Ammon's horn (tissue), 1 donor: ENCODE measurements at places on chromosomes 12 and 14.
A peak's percentile ranks its signal among the peaks of the same experiment; 100 is the strongest.

DNA sequence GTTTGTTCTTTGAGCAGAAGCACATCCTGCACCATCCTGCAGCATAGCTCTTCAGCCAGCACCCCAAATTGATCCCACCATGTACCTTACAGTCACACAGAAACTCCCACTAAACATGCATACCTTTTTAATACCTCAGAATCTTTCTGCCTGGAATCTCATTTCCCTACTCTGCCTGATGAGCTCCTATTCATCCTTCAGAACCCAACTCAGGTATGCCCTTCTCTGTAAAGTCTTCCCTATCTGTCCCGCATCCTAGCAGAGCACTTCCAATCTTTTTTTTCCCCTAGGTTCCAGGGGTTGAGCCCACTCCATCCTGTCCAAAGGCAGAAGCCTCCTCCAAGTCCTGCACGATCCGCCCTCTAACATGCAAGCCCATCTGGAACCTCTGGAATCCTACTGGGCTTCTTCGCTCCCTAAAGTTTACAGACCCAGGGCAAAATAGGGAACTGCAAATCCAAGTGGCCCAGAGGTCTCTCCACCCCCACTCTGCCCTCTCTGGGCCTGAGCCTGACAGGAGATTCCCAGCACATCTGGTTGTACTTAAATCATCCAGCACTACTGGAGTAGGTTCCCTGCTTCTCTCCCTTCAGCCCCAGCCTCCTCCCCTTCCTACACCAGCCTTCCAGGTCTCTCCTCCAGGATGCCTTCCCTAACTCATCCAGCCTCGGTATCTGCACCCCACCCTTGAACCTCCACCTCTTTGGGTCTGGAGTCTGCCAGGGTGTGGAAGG is 4.1 kb upstream of the FIGNL2 start:
- DNase-seq, result no peak

DNA sequence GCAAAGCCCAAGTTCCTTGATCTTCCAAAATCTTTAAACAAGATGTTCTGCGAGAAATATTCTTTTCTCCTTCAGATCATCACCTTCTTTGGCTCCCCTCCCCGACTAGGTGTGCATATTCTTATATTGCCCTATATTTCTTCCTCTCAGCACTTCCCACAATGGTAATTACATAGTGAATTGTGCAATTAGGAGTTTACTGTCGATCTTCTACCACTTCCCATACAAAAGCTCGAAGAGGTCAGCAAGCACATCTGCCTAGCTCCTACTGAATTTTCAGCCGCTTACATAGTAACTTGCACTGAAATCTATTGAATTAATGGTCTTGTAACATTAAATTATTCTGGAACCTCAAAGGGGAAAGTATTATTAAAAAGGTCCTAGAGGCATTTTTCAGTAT is 16.7 kb downstream of the OSBPL8 start:
- DNase-seq, result no peak

DNA sequence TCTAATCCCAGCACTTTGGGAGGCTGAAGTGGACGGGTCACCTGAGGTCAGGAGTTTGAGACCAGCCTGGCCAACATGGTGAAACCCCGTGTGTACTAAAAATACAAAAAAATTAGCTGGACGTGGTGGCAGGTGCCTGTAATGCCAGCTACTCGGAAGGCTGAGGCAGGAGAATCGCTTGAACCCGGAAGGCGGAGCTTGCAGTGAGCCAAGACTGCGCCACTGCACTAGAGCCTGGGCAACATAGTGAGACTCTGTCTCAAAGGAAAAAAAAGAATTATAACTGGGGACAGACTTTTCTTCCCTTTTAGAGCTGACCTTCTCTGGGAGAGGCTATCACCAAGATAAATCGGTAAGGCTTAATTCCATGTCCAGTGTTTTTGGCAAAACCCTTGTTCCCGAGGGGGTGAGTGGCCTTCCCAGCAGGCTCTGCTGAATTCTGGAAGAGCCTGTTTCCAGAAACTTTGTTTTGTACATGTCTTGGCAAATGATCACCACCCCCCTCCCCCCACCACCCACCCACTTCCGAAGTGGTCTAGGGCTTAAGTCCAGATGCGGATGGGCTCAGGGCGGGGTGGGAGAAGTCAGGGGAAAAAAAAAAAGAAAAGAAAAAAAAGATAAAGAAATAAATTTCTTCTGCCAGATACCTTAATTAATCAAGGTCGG is 32.3 kb upstream of the DEGS2 start:
- DNase-seq, result no peak

DNA sequence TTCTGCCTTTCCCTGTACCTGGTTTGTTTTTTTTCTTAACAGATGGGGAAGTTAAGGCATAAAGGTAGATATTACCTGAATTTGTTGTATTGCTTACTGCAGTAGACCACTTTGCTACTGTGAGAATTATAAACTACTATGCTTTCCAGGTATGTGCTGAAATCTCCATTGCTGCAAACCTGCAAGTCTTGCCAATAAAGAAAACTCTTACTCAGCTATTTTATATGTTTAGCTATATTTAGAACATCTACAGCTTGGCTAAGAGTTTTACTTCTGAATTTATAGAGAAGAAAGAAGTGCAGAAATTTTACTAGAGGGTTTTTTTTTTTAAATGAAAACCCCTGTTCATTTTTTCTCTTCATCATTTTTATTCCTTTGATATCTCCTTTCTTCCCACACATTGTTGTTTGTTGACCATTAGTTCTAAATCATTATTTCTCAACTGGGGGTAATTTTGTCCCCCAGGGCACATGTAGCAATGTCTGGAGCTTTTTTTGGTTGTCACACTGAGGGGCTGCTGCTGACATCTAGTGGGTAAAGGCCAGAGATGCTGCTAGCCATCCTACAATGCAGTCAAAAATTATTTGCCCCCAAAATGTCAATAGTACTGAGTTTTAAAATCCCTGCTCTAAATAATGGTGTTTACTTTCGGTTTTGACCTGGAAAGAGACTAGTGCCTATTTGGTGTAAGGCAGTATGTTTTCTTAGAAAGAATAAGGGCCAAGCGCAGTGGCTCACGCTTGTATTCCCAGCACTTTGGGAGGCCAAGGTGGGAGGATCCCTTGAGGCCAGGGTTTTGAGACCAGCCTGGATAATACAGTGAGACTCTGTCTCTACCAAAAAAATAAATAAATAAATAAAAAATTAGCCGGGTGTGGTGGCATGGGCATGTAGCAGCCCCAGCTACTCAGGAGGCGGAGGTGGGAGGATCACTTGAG is 48.6 kb downstream of the PCNX1 start:
- DNase-seq, result peak; percentile 34

GRCh38 chr12:123077298-123078119 is 73.4 kb downstream of the PITPNM2 start:
- DNase-seq, result no peak

DNA sequence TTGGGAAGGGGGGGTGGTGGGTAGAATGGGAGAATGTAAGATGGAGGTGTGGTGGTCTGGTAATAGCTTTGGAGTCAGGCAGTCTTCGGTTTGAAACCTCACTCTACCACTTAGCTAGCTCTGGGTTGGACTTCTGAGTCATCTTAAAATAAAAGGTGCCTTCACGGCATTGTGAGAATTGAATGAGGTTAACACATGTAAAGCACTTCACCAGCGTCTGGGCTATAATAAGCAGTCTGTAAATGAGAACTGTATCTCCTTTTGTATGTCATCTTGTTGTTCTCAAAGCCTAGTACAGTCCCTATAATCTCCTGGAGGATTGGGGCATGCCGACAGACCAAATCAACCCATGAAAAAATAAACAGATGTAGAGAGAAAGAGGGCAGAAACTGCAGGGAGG is 11.2 kb downstream of the C2CD5 start:
- DNase-seq, result no peak

GRCh38 chr12:76444408-76444984 is 96.3 kb upstream of the BBS10 start:
- no peak for DNase-seq

DNA sequence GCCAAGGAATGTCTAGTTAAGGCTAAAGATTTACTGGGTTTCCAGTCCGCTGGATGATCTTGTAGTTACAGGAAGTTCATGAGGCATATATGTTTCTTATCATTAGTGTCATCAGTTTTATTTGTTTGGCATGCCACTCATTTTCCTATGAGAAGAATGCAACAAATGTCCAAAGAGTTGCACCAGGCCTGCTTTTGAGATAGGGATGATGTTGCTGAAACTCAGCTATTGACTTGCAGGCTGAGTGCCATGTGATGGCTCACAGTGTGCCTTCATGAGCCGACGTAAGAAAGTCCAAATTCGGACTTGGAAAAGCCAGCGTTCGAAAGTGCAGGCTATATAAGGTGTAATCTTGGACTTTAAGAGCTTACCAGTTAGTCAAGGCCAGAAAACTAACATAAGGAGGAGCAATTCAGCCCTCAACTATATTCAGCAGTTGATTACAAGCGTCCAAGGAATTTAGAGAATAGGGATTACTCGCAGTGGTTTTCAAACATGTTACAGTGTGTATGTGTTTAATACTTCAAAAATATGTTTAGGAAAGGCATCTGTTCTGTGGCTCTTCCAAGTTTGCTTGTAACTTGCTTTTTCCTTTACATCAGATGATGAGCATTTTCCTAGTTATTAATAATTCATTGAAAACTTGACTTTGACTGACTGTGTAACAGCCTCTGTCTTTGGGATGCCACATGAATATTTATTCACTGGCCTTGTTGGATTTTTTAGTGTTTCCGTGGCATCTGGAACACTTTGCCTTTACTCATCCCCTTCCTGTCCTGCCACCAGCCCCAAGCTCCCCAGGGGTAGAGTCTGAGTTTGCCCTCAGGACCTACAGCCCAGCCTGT is 101.3 kb downstream of the LGMN start:
- no peak for DNase-seq

DNA sequence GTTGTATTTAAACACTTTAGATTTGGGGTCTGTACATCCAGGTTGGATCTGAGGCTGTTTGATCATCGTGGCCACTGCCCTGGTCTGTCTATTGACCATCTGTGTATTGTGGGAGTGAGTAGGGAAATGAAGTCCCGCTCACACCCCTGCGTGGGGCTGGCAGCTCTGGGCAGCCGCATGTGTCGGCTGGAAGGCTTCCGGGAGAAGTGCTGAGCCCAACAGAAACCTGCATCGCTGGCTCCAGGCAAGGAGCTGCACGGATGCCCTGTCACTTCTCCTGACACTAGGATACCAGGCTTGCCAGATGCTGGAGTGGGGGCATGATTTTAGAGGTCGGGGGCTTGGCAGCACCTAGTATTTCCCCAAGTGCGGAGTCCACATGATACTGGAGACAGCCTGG is 93.6 kb downstream of the PHETA1 start:
- no peak for DNase-seq

DNA sequence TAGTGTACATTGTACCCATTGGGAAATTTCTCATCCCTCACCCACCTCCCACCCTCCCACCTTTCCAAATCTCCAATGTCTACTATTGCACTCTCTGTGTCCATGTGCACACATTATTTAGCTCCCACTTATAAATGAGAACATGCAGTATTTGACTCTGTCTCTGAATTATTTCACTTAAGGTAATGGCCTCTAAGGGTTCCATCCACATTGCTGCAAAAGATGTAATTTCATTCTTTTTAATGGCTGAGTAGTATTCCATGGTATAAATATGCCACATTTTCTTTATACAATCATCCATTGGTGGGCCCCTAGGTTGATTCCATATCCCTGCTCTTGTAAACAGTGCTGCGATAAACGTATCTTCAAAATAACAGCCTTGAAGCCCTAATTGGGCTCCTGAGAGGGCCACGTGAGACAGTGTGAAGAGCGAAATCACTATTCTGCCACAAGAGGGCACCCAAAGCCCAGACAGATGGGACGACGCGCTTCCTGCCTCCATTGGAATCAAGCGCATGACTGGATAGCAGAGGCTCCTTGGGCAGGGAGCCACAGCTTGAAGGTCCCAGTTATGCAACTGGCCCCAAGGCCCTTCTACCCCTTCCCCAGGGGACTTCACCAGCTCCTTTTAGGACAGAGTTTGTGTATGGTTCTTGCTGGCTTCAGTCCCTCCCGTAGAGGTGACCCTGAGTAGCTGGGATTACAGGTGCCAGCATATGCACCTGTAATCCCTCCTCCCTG is 21.3 kb upstream of the CD27 start:
- DNase-seq, result peak; percentile 95

DNA sequence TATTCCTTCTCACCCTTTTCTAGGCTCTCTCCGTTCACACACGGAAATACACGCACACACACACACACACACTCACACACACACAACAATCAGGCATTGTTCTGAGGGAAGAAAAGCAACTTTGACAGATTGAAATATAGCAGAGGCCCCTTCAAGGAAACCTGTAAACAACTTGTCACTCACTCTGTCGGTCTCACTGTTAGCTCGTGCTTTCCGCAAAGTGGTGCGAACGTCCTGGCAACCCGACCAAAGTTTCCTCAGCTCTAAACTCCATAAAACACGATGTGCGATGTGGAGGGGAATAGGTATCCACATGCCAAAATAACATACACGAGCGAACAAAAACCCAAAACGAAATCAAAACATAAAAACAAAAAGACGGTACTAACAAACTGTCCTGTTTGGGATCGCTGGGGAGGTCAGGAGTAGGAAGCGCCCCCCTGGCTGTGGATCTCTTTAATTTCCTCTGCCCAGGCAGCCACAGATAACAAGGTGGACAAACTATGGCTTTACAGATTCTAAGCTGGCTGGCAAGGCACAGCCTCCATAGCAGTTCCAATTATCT is 822 bp upstream of the SOX5 start:
- DNase-seq, result peak; percentile 21

DNA sequence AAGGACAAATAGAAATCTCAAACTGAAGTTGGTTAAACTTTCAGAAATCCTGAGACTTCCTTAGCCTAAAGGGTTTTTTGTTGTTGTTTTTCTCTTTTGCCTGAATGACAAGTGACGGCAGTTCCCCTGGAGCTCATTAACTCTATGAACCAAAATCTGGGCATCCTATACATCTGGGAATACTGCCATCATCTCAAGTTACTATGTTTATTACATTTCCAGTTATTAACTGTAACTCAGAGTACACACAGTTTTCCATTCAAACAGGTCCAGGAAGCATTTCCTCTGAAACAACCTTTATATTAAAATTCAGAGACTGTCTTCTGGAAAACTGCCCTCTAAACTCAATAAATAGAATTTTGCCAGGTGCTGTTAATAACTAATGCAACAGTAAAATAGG is 55.6 kb upstream of the CDKL1 start:
- DNase-seq, result no peak

DNA sequence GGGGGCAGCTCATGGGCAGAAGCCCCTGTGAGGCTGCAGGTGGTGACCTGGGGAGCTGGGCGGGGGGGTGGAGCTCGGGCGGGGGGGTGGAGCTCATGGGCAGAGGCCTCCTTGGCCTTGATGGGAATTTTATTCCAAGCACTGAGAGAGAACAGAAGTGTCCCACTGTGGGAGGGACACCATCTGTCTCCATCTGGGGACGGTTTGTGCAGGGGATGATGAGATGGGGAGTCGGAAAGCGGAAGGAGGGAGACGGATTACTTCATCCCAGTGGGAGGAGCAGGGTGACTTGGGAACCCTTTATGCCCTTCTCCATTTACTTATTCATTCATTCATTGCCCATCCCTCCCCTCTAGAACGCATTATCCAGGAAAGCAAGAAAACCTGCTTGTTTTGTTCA is 304.7 kb downstream of the ADGRD1 start:
- DNase-seq, result peak; percentile 47
